NK-92 treated with Interleukin-12 subunit alpha and Interleukin-12 subunit beta, amount 100 ng/mL, for 24 hours (cell line): ENCODE measurements at places on chromosomes 12 and 14.

DNA sequence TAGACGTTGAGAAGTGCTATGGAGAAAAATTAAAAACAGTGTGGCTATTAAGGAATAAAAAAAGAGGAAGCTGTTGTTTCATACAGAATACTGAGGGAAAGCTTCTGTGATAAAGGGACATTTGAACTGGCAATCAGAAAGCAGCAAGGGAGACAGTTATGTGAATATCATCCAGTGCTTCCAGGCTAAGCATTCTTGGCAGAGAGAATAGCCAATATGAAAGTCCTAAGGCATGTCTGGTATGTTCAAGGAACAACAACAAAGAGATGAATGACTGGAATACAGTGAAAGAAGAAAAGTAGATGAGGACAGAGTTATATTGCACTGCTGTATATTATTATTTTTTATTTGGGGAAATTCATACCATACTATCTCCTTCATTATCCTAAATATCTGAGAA lies 23.9 kb downstream of the SCAF11 start:
- DNase-seq: no peak

- DNase-seq: no peak
Observed at GRCh38 chr14:74407801-74408154, 18.2 kb downstream of the SYNDIG1L start.

DNA sequence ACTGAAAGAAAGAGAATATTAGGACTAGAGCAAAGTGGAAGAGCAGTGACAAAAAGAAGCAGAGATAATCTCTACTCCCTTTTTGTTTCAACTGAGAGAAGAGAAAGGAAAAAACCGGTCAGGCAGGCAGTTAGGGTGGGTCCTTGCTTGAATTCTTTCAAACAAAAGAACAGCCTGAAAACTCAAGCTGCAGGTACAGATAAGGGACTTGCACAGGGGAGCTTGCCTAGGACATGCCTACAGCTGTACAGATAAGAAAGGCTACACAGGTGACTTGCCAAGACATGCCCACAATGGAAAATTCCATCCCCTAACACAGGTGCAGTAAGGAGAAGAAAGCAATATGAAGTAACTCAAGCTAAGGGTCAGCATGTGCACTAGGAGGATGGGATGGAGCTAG lies 532.2 kb upstream of the MIS18BP1 start:
- no peak for DNase-seq

DNA sequence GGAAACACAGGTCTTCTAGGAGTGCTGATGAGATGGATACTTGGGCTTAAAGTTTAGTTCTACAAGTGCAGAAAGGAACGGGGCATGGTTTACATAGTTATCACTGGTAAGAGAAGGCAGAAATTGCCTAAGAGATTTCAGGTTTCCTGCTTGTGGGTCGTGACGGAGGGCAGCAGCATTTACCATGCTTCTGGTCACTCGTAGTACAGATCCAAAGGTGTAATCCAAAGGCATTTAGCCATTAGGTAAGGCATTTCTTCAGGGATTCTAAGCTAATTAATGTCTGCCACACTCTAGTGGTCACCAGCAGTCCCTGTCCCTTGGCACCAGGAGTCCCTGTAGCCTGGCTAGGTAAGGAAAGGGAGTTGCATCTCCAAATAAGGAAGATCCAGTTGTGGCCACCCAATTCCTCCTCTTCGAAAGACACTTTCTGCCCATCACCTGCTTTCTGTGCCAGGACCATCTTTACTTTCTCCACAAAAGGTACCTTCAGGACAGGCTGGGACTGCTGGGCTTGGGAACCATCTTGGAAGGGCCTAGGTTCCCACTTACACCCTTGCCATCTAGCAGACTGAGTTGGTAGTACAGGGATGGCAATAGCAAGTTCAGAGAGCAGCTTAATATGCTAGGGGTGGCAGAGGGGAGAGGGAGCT lies 1.5 kb downstream of the GSTZ1 start:
- DNase-seq: no peak

DNA sequence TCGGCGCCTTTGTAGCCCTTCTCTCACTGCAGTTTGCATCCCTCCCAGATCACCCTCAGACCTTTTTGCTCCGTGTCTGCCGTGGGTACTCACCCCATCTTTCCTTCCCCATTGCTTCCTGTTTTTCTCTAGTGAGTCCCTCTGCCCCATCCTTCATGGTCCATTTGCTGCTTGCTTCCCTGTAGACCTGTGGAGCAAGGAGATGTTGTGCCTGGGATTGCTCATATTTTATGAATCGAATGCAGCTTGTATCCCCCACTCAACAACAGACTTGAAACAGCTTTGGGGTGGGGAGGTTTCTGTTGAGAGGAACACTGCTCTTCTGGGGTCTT lies 661 bp downstream of the DENR start:
- no peak for DNase-seq

- no peak for DNase-seq
Observed at GRCh38 chr14:79473651-79474050, 737.7 kb downstream of the DIO2 start.

DNA sequence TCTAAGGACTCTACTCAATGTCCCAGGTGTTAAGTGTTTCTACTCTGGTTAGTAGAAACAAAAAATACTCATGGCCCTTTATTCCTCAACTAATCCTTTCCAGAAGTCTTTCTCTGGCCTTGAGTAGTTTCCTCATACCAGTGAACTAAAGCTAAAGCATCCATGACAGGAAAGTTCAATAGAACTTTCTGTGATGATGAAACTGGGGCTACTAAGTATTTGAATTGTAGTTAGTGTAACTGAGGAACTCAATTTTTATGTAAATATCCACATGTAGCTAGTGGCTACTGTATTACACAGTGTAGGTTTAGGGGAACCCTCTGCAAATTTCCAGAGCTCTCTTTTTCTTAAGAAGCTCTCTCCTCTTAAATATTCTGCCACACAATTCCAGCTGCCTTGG lies 63.7 kb downstream of the R3HDM2 start:
- no peak for DNase-seq

GRCh38 chr12:43540470-43540869 lies 11.5 kb downstream of the ADAMTS20 start:
- no peak for DNase-seq

GRCh38 chr14:89290813-89291212 lies 126.2 kb downstream of the FOXN3 start:
- no peak for DNase-seq

DNA sequence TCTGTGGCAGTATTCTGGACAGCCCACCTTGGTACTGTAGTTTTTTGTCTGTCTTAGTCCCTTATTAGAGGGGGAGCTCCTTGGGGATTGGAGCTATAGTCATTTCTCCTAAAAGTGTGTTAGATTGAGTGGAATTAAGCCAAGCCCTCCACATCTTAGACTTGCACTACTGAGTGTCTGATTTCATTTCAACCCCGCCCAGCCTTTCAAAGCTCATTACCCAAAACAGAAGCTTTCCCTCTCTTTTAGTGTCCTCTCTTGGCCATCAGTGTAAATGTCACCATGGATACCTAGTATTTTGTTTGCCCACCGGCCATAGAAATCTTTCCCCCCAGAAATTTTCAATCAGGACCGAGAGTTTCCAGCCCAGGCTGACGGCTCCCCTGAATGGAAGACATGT lies 74.5 kb downstream of the LRRC74A start:
- DNase-seq: no peak

DNA sequence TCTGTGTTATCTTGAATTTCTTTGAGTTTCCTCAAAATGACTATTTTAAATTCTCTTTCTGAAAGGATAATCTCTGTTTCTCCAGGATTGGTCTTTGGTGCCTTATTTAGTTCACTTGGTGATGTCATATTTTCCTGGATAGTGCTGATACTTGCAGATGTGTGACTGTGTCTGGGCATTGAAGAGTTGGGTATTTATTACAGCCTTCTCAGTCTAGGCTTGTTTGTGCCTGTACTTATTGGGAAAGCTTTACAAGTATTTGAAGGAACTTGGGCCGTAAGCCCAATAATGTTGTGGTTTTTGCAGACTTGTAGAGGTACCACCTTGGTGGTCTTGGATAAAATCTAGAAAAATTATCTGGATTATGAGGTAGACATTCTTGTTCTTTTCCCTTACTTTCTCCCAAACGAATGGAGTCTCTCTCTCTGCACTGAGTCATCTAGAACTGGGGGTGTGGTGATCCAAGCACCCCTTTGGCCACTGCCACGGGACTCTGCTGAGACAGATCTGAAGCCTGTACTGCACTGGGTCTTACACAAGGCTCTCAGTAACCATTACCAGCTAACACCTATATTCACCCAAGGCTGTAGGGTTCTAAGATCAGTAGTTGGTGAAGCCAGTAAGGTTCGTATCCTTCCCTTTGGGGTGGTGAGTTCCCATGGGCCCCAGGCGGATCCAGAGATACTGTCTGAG lies 703.7 kb upstream of the MGAT4C start:
- no peak for DNase-seq

DNA sequence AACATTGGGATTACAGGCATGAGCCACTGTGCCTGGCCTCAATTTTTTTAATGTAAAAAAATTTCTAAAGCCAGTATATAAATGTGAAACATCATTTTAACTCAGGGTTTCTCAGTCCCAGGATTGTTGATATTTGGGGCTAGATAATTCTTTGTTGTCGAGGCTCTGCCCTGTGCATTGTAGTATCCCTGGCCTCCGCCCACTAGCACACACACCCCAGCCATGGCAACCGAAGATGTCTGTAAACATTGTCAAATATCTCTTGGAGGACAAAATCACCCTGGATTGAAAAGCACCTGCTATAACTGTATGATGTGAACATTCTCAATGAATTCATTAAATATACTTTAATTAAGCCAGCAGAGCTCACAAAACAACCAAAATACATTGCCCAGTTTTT lies 8.4 kb upstream of the CIT start:
- DNase-seq: no peak

DNA sequence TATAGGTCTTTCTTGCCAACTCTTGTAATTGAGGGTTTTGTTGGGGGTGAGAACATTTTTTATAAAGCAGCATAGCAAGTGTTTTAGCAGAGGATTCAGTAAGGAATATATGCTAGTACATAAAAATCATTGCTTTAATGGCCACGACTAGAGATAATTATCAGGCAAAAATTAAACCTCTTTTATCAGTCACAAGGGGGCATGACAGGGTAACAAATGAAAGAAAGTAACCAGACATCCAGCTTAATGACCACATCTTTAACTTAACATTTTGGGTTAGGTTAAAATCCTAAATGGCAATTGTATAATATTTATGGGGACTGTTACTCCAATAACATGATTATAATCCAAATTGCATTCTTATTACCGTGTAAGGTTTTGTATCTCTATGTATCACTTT lies 119.6 kb downstream of the LRRIQ1 start:
- no peak for DNase-seq

- no peak for DNase-seq
Observed at GRCh38 chr12:88241862-88242570, 99.9 kb downstream of the TMTC3 start.

DNA sequence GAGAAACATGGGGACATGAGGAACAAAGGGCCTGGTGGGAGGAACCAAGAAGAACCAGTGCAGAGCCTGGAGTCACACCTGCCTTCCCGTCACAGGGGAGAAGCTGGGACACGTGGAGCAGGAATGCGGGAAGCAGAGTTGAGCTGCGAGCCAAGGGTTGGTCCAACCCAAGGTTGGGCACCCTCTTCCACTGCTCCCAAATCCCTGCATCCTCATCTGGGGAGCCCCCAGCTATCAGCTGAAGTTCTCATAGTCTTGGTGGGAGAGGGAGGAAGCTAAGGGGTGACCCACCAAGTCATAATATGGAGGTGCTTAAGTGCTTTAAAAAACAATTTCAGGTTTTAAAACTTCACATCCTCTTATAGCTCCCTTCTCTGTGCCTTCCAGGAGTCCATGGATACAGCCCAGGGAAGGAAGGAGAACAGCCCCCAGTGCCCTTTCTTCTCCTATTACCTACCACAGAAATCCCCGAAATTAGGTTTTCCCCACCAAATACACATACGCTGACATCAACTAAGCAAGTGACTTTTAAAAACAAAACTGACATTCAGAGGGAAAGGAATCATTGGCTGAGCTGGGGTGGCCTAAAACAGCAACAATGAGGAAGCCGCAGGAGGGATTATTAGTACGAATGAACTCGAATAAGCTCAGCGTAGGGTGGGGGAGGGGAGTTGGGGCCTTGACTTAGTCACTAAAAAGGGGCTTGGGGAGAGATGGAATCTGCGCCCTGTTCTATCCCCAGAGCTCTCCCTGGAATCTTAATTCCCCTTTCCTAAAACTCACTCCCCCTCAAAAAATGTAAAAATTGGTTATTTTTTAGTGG lies 4.5 kb downstream of the MYL6 start:
- no peak for DNase-seq

DNA sequence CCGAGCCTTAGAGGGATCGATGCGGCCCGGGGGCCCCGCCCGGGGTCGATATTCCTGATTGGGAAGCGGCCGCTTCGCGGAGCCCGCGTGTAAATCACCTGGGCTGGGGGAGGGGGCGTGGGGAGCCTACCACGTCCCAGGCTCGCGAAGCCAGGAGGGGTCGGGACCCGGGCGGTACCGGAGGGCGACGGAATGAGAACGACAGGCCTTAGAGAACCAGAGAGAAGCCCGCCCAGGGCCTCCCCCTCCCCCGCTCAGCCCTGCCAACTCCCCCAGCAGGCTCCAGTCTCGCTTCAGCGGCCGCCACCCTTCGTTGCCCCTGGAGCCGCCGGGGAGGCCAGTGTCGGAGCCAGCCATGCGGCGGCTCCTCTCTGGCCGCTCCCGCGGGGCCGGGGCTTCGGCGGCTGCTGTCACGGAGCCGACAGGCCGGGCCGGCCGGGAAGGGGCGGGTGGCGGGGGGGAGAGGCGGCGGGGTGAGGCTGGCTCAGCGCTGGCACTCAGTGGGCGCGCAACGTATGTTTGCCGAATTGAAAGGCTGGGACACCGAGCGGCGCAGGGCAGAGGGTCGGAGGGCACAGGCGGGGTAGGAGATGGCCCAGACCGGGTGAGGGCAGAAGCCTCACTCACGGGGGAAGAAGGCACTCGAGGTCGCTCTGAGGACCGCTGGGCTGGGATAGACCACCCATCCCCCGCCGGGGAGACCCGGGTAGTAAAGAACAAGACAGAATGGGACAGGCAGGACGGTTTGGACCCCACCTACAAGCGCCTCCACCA lies 1.4 kb upstream of the DNAJC22 start:
- no peak for DNase-seq

- no peak for DNase-seq
Observed at GRCh38 chr12:62750941-62751809, 183.8 kb downstream of the PPM1H start.

DNA sequence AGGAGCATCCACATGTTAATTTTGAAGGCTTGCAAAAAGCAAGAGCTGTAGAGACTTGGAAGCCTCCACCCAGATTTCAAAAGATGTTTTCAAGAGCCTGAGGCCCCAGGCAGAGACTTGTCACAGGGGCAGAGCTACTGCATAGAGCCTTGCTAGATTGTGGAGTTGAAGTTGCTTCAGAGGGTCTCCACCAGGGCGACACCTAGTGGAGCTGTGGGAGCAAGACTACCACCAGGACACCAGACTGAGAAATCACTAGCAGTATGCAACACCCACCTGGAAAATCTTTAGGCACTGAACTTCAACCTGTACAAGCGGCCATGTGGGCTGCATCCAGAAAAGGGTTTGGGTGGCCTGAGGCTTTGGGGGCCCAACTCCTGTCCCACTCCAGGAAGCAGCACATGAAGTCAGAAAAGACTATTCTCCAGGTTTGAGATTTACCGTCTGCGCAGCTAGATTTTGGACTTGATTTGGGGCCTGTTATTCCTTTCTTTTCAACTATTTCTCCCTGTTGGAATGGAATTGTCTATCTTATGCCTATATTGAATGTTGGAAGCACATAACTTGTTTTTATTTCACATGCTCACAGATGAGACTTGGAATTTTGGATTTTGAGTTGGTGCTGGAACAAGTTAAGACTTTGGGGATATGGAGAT lies 508.6 kb downstream of the FLRT2 start:
- DNase-seq: no peak

GRCh38 chr14:94401083-94401482 lies 12.7 kb upstream of the SERPINA1 start:
- DNase-seq: no peak

- DNase-seq: no peak
Observed at GRCh38 chr12:46351886-46352650, 20.5 kb downstream of the SLC38A2 start.
